ENCODE measurements at places on chromosomes 6 and 20.

DNA sequence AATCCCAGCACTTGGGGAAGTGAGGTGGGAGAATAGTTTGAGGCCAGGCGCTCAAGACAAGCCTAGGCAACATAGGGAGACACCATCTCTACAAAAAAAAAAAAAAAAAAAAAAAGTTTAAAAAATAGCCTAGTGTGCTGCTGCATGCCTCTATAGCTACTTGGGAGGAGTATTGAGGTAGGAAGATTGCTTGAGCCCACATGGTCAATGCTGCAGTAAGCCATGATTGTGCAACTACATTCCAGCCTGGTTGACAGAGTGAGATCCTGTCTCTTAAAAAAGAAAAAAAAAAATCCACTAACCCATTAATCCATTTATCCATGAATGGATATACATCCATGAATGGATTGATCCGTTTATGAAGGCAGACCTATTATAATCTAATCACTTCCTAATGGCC lies 1064.6 kb upstream of the EYS start:
- DNase-seq, result no peak

- DNase-seq, result no peak
Observed at GRCh38 chr20:5991623-5992441, 41.4 kb downstream of the MCM8 start.

DNA sequence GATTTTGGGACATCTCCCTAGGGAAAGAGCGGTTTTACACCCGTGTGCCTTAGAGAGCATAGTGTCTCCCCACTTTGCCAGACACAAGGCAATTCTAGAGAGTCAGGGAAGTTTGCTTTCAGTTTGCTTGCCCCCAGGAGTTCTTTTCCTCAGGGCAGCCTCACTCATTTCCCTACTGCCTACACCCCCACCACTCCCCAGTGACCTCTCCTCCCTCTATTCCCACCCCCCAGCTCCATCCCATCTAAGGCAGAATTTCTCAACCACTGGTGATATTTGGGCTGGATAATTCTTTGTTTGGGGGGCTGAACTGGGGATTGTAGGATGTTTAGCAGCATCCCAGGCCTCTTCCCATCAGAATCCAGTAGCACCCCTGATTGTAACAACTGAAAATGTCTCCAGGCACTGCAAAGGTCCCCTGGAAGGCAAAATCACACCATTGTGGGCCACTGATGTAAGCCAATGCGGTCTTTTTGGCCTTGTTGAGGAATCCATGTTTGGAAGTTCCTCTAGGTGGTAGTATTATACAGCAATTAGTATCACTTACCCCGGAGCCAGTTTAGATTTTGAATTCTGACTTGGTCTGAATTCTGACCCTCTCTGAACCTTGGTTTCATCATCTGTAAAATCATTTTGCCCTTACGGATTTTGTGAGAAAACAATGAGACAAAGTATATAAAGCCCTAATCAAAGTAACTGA lies 1.3 kb downstream of the EPPIN start:
- DNase-seq, result no peak

DNA sequence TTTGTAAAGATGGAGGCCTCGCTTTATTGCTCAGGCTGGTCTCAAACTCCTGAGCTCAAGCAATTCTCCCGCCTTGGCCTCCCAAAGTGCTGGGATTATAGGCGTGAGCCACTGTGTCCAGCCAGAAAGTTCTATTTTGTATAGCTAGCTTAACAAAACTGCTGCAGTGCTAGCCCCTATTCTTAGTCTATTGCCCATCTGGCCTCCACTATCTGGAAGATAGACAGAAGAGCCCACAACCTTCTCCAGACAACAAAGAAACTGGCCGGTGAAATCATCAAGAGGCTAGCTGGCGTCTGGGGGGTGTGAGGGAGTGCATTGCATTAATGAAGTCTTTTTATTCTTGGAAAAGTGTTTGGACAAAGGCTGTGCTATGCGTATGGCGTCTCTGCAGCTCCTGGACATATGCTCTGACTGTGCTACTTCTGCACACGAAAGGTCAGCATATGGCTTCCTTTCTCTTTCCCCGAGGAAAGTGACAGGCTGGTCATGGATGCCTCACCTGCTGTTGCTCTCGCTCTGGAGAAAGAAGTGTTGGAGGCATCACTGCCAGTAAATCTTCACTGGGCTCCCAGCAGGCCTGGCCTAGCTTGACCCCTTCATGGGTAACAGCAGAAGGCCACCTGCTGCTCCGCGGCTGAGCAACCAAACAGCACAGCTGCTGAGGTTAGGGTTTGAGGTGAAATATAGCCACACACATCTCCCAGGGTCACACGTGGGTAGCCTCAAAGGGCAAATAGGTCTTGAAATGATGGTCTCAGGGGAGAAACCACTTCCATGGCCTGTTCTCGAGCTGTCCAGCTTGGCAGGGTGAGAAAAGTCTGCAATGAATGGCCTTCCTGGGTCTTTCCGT lies 95.1 kb upstream of the IYD start:
- no peak for DNase-seq

DNA sequence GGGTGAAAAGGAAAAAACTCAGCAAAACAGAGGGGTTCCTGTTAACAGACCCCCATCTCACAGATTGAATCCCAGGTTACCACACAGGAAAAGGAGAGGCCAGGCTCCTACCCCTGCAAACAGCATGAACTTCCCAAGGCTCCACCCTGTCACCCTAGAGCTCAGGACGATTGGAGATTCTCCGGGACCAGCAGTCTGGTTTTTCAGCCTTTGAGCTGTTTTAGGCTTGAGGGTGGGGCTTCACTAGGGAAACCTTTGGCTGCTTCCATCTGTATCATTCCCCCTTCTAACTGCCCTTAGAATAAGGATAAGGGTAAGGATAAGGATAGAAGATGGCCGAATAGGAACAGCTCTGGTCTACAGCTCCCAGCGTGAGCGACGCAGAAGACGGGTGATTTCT lies 16.0 kb downstream of the C6orf58 start:
- DNase-seq, result no peak

DNA sequence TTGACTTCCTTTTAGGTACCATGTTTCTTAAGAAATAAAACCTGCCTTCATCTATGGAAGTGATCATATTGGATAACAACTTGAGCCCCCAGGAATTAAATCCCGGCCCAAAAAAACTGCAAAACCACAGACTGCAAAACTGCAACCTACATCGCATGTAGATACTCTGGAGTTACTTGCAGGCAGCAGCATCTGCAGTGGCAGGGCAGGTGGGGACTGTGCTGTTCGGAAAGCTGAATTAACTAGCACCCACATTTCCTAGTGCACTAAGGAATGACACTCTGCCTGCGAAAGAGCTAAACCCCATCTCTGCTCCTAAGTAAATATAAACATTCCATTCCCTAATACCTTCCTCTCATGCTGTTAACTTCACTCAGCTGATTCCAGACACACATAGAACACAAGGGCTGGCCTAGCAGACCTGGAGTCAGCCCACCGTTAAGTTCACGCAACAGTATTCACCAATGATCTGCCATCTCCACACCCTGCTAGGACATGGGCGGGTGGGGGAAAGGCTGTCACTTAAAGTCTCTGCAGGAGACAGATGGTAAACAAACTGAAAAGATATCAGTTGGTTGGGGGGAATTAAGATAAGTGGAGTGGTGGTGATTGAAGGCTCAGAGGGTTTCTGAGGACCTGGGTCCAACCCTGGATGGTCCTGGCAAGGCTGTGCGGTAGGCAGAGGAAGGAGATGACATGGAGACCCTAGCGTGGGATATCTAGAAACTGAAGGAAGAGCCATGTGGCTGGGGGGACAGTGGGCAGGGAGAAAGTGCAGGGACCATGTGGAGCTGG lies 128.4 kb downstream of the SYCP2 start:
- DNase-seq, result no peak

- no peak for DNase-seq
Observed at GRCh38 chr6:22598339-22598738, 29.0 kb downstream of the HDGFL1 start.

- DNase-seq, result no peak
Observed at GRCh38 chr6:143286251-143286795, 164.2 kb downstream of the ADAT2 start.
